ENCODE measurements at places on chromosomes 5 and 9.
A peak's percentile ranks its signal among the peaks of the same experiment; 100 is the strongest.

DNA sequence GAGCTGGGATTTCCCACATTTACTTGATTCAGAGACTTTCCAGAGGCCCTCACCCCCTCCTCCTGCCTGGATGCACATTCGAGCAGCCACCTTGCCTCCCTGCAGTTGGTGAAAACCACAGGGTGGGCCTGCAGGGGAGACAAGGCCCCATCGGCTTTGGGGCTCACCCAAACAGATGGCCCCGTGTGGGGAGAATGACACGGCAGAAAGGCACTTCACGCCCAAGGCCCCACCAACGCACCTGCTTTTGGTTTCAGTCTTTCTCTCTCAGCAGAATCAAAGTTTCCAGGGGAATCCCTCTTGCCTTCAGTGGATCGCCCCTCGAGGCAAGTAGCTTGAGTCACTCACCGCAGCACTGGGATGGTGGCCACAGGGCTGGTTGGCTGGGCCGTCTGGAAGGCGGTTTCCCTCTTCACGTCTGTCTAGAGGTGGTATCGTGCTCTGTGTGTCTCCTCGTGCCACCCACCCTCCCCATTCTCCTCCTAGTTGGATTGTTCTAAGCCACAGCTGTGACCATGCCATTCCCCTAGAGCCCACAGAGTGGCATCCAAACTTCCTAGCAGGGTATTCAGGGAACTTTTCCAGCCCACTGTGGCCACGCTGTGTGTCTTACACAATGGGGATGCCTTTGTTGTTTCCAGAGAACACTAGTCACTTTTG lies 31.8 kb downstream of the SEC61B start:
- peak; percentile 53 for DNase-seq

GRCh38 chr5:116702776-116703175 lies 128.2 kb upstream of the SEMA6A start:
- DNase-seq: no peak

DNA sequence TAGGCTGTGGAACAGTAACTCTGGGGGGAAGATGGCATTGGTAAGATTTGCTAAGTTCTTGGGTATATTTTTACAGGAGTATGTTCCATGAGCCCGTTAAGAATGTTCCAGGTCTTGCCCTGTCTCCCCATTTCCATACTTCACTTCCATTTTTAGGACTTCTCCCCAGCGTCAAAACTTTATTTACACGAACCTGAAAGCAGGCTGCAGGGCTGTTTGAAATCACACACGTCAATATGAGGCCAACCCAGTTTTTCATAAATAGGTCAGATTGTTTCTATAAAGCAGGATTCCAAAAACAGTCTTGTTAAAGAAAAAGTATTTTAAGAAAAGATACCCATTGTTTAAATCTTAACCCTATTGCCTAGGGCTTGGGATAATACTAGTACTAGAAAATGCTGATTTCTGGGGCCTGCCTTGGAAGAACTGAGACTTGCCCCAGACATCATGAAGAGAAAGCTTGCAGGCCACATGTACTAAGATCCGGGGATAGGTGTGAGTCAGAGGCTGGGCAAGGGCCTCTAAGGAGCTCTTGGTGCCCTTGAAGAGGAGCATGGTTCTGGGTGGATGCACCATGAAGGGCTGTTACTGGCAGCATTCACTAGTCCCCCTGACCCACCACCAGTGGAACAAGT lies 24.2 kb downstream of the TRIO start:
- no peak for DNase-seq

GRCh38 chr5:111251921-111252320 lies 27.7 kb downstream of the CAMK4 start:
- DNase-seq: no peak

GRCh38 chr9:121074370-121075250 lies at the start of gene CNTRL:
CNTRL (plus strand) TSS chr9:121074955; CDS start chr9:121088327, 13,372 bp downstream.
- DNase-seq: peak; percentile 65

- DNase-seq: no peak
Measured at GRCh38 chr9:5575000-5575399, 53.9 kb upstream of the RIC1 start.

- DNase-seq: no peak
Measured at GRCh38 chr5:34016222-34016621, 8.4 kb upstream of the AMACR start.

DNA sequence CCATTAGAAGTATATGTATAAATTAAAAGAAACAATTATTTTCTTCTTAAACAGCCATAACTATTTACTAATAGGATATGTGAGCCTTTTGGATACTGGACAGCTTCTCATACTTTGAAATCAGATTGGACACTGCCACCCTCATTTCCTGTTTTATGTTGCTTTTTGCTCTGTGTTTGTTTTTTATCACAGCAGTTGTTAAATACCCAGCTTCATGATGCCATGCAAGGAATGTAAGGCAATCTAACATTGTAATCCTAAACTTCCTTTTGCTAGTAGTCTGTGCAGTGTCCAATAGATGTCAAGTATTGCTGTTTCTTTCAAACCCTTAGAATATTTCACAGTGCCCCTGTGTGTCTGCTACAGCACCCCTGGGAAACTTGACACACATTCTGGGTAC lies 56.2 kb downstream of the CNTLN start:
- no peak for DNase-seq

DNA sequence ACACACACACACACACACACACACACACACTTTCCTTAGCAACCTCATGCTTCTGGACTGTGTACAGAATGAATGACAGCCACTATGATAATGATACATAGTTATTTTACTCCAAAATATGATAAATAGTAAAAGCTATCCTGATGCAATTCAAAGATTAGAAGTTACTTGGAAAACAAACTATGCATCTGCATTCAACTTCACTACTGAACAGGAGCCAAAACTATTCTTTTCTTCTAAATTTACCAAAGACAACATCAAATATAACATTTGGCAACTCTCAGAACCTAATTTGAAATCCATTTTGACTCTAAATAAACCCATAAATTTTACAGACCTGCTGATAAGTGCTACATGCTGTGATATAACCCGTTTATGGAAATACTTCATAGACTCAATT lies 33.3 kb downstream of the GLIS3 start:
- DNase-seq: no peak

DNA sequence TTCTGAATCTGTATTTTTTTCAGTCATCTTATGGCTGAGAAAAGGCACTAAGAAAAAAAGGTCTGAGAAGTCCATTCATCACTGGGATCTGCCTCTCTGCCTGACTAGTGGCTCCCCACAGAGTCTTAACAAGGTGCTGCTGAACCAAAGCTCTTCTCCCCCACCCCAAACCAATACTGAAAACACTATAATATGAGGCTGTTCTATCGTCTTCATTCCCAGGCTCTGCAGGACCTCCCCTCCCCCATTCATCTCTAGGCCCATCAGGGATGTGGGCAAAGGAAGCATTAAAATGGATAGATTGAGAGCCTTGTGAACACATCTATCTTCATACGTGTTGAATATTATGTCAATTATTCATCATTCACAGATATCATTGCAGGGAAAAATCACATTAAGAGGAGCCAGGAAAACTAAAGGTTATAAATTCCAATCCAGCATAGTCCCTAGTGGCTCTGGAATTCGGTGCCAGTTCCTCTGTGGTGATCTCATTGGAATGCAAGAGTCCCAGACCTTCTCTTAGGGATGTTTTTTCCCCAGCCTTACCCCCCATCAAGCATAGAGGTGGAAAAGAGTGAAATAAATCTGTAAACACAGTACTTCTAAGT lies 44.3 kb upstream of the GPR151 start:
- no peak for DNase-seq

GRCh38 chr5:115180165-115180709 lies 10.5 kb upstream of the TRIM36 start:
- peak; percentile 10 for DNase-seq

DNA sequence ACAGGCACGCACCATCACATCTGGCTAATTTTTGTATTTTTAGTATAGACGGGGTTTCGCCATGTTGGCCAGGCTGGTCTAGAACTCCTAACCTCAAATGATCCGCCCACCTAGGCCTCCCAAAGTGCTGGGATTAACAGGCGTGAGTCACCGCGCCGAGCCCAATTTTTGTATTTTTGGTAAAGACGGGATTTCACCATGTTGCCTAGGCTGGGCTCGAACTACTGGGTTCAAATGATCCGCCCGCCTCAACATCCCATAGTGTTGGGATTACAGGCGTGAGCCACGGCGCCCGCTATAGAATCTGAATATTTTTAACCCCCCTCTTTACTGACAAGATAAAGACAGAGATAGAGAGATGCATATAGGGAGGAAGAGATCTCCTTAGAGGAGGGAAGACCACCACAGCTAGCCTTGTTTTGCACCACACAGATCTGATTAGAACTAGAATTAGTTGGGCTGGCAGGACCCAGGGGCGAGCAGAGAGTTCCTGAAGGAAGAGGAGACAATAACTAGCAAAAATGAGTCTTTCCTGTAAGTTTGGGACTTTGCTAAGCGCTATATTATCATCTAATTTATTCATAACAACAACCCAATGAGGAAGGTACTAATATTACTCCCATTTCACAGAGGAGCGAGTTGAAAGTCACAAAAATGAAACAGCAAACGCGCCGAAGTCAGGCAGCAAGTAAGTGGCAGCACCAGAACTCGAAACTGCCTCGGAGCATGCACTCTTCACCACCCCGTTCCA lies 1.5 kb upstream of the ANKHD1 start:
- no peak for DNase-seq

DNA sequence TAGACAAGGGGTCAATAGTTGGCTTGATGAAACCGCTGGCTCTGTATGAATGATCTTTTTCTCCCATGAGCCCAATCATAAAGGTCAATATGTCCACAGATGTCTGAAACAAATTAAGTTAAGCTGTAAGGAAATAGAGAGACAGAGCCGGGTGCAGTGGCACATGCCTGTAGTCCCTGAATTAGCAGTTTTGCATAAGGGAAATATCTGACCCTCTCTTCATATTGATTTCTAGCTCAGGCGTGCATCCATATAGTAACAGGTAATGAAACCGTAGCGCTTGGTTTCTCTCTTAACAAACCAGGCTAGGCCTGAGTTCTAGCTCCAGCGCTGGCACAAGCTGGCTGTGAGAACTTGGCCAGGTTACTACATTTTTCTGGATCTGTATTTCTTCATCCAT lies 118.1 kb upstream of the ERCC6L2 start:
- DNase-seq: no peak

DNA sequence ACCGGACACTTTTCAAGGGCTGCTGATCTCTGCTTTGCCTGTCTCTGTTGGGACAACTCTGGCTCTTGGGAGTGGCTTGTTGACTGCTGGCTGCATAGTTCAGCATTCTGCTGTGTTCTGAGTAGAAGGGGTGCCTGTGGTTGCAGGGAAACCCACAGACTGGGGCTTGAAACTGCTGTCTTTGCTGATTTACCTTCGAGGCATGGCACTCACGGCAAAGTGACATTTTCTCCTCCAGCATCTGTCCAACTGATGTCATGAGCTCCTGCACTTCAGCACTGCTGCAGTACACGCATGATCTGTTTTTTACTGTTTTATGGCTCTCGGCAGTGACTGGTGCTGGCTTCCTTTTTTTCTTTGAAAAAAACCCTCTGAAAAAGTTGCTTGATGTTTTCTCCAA lies 69.2 kb downstream of the SPATA31D1 start:
- DNase-seq: no peak

DNA sequence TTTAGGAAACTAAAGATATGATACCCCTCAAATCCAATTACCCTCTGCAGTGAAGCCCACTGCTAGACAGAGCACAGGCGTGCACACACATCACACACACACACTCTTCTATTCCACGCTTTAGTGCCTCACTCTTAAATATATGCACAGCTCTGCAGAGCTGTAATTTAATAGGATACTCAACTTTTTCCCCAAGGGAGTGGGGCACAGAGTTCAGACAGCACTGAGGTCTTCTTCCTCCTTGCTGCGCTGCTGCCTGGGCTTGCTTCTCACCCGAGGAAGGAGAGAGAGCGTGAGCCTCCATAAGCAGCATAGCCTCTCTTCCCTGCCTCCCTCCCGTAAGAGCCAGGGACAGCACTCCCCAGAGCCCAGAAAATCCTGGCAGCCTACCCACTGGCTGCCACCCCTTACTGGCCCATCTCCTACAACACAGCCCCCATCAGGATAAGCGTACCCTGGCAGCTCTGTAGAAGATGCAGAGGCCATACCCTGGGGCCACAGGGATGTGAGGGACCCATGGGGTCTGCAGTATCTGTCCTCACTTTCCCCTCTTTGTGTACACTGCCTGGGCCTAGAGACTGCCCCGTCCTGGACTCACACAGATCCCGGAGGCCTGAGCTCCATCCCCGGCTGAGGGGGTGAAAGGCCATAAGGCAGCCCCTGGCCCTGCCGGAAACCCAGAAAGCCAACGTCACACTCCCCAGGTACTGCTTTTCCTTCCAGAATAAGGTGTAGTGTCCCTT lies 102.1 kb downstream of the C5orf15 start:
- no peak for DNase-seq

DNA sequence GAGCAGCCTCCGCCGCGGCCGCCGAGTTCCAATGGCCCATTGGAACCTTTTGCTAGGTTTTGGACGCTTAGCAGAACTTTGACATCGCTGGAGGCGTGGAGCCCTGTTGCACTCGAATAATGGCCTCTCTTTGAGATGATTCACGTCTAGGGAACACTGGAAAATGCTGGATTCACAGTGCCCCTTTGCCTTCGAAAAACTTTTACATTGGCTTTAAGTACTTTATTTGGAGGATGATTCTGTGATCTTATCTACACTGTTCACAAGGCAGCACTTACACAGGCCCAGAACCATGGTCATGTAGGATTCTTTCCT lies 536 bp upstream of the PPIC start:
- DNase-seq: no peak

DNA sequence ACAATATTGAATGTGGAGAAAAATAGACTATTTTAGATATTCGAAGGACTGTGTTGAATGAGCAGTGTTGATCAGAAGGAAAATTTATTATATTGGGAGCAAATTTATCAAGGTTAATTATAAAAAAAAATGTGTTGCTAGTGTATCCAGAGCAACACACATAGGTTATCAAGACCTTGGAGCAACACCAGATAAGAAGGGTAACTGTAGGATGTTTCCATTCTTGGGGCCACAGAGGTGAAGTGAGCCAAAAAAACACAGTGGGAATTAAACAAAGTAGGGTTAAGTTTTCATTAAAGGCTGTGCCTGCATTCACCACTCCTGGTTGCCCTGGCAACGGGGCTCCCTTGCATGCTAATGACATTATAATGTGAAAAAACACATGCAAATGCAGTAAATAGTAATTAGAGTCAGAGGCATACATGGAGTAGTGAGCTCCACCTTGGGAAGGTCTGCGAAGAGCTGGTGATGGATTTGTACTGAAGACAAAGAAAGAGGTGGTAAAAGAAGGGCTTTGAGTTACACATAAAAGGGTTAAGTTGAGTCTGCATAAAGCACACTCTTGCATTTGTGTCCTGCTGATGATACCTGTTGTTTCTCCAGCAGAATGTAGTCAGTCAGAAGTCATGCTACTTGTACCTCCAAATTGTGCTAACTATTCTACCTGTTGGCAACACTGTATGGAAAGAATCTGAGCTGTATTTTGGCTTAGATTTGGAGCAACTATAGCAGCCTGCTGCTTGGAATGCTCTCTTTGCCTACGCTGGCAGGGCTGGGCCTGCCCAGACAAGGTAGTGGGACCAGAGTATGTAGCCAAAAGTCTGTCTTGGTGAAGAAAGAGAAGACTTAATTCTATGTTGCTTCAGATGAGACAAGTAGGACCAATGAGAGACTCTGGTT lies 59.6 kb downstream of the ATG10 start:
- no peak for DNase-seq

- no peak for DNase-seq
Measured at GRCh38 chr5:158589939-158590338, 509.8 kb downstream of the EBF1 start.

All from CD14-positive monocyte (primary cell).